Stimulated activated CD4-positive, alpha-beta T cell treated with anti-CD3 and anti-CD28 coated beads, Interleukin-1b, Interleukin-23, amount 100 ng/mL, for 24 hours (primary cell): ENCODE measurements at places on chromosomes 2 and 18.
A peak's percentile ranks its signal among the peaks of the same experiment; 100 is the strongest.

DNA sequence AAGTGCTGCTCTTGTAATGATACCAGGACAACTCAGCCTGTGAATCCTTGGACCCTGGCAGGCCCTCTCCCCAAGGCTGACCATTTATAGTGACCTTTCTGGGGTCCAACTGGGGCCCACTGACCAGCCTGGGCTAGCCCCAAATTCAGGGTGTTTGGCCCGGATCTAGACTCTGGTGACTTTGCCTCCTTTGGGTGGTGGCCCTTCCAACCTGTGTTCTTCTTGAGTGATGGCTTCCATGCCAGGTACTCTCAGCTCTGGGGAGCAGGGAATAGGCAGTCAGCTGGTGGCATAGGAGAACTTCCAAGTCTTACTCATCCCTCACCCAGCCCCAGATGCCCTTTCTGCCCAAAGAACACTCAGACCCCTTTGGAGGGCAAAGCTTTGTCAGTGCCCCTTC, 10.3 kb downstream of the MYO7B start:
- no peak for DNase-seq

DNA sequence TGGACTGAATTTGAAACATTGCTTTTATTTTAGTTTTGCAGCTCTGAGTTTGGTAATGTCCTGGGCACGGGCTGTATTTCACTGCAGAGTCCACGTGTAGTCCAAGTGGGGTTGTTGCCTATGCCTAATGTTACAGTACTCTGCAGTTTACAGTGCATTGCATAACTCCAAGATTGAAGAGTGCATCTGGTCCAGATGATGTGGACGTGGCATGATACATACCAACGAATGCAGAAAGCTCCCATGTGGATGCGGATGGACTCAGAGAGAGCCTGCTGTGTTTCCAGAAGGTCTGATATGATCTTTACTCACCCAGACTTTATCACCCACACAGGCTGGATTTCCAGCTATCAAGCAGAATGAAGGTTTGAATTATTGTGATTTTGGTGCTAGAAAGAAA, 44.4 kb upstream of the CCDC68 start:
- no peak for DNase-seq

DNA sequence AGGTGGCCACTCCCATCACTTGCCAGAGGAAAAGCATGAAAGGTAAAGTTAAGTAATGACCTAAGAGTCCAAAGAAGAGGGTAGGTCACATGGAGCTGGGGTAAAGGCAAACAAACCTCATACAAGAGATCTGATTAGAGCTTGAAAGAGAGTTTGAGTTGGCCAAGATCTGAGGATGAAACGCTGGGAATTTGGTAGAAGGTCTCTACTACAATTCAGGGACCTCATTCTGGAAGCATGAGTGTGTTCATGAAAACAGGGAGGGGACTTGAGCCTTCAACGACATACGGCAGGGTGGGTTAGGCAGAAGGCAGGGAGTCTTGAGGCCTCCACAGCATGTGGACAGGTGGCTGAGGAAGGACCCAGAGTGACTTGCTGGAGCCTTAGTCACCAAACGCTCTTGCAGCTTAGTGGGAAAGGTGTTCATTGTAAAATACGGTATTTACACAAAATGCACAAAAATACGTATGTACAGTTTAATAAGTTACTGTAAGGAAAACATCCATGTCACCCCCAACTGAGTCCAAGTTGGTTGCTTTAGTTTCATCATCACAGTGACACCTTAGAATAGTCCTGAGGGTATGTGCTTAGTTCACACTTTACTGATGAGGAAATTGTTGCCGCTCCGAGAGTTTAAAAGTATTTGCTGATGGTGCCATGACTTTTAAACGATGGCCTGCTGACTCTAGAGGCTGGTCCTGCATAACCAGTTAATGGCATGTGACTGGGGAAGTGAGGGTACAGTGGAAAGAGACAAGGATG, 5.0 kb upstream of the FARP2 start:
- DNase-seq, result no peak

DNA sequence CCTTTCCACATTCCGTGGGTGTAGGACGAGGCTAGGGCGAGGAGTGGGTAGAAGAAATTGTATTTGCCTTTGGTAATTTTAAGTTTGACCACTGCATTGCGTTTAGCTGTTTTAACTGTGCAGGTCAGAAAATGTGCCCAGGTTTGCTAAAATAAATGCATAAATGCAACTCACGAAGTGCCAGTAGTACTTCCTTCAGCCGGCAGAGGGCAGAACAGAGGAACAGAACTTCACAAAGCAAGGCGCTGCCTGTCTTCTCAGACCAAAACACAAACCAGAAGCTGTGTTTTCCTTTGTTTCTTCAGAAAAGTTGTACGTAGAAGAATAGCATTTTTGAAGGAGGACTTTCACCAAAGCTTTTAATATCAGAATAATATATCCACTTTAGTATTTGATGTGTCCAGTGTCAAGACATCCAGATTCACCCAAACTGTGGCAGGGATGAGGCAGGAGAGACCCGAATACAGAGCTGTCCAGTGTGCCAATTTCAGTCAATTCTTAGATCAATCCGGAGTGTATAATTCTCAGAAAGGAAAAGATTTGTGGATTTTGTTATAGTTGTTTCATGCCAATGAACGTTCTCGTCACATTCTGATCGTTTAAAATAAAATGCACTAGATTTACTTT, 348.6 kb downstream of the DLGAP1 start:
- DNase-seq, result peak; percentile 34

- no peak for DNase-seq
Measured at GRCh38 chr18:58544179-58544578, 84.7 kb downstream of the ALPK2 start.

DNA sequence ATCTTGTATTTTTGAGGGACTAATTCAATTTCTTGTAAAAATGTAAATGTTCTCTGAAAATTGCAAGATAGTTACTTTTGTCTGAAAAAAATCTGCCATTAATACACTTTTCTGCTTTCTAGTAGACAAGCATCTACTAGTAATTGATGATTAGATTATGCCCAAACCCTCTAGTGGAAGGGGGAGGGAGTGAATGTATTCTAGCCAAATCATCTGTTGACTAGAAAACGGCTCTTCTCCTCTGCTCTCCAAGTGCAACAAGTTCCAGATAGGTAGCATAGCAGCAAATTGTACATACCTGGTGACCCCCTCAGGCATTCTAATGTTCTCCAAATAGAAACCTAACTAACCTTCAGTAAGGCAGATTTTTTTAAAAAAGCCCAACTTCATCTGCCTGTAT, 58.6 kb downstream of the RELCH start:
- DNase-seq, result no peak

DNA sequence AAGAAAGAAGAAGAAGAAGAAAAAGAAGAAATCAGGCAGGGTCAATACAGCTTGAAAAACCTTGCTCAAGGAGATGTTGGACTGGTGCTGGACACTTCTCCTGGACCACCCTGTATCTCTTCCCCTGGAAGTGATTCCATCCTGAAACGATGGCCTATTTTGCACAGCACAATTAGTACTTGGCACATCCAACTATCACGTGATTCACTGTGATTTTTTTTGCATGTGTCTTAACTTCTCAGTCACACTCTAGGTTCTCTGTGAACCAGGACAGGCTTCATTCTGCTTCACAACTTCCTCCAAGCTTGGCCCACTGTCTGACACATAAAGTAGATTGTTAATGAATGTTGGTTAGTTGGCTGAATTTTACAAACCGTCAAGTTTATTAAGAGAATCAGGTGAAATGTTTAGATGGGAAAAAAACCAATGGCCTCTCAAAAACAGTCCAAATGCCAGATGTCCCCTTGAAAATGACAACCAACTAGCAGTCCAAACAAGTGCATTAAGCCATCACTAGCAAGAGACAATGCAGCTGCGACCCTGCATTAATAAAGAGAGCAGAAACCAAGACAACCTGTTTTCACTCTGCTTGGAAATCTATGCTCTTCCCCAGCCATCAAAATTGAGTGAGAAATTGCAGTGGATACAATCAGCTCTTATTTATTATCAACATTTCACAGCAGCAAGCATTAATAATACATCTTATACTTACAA, 300.0 kb upstream of the CHAC2 start:
- DNase-seq, result no peak

DNA sequence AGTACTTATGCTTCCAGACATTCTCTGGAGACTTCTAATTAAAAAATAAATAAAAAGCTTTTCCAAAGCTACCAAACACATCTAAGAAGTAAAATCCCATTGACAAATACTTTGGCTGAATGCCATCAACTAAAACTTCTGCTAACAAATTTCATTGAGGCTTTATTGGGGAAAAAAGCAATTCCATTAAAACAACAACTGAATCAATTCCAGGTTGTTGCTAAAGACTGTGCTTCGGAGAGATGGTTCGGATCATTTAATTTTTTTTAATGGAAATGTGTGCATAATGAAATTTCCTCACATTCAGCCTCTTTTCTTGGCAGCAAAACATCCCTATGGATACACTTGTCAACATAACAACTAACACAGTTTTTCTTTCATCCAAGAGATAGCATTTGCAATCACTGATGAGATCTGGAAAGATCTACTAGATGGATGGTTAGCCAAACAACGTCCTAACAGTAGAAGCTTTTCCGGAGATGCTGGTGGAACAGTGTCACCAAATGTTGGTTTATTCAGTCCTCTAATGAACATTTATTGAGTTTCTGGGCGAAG, 446.1 kb upstream of the FAM98A start:
- DNase-seq, result no peak

DNA sequence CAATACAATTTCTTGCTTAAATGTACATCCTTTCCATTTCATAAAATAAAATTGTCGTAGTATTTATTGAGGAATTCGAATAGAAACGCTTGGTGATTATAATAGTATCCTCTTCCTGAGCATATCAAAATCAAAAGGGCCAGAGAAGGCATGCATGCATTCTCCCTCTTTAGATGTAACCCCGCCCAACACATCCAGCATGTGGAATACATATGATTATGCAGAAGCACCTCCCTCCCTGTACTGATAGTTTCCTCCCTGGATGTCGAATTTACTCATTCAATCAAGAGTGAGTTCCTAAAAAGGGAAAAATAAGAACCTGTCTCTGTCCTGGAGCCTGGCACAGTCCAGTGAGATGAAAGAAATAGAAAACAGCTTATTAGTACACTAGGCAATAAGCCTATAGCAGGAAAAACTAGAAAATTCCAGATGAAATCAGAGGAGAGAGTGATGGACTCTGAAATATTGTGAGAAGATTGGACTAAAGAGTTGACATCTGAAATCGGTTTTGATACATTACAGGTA, 262.9 kb downstream of the RDH14 start:
- no peak for DNase-seq

DNA sequence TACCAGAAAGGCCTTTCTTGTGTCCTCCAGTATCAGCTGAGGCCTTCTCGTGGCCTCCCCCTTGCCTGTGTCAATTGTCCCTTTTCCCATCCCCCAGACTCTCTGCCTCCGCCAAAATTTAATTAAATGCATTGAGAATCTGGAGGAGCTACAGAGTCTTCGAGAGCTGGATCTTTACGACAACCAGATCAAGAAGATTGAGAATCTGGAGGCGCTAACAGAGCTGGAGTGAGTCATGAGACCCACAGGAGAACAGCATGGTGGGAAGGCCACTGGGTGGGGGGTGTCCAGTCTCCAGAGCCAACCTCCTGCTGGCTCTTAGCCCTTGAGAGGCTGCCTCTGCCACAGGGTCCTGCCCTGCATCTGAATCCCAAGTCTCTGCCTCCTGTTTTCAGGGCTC, 8.8 kb downstream of the PPP1R7 start:
- DNase-seq, result no peak
